ENCODE measurements at places on chromosomes 16 and 17.

GRCh38 chr17:7997186-7997585 lies 5.2 kb upstream of the GUCY2D start:
- DNase-seq, result peak; percentile 20

DNA sequence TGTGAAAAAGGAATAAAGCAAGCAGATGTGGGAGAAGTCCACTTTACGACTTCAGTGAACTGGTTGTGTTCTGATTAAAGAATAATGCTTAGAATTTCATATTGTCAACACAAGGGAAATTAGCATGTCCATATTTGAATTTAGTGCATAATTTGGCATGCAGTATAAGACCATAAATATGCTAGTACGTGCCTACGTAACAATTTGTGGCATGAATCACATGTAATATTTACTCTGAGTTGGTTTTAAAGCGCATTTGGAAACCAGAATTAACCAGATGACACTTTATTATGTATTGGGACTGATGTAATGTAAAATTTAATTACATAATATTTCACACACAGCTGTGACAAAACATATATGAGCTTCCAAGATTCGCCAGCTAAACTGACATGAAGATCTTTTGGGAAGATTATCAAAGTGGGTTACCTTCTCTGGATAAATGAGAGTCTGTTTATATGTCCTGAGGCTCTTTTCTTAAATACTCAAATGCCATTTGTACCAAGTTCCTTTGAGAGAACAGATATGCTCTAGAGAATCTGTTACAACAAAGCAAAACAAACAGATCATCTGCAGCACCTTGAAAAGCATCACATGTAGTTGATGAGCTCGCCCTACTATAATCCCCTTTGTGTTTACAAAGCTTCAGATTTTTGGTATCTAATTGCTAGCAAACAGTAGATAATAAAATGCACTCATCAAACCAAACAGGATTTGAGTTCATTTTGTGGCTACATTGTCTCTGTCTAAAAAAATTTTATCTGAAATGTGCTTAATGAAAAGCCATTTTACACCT lies 1468.6 kb downstream of the CDH11 start:
- DNase-seq, result no peak

GRCh38 chr16:86362155-86362849 lies 148.0 kb upstream of the FOXF1 start:
- no peak for DNase-seq

GRCh38 chr17:28648698-28649097 lies 3.7 kb upstream of the BLTP2 start:
- no peak for DNase-seq

- DNase-seq, result no peak
These were observed 111.4 kb upstream of the SALL1 start for GRCh38 chr16:51262428-51262827.

- no peak for DNase-seq
These were observed 46.7 kb downstream of the ACTG1 start for GRCh38 chr17:81465910-81466309.

DNA sequence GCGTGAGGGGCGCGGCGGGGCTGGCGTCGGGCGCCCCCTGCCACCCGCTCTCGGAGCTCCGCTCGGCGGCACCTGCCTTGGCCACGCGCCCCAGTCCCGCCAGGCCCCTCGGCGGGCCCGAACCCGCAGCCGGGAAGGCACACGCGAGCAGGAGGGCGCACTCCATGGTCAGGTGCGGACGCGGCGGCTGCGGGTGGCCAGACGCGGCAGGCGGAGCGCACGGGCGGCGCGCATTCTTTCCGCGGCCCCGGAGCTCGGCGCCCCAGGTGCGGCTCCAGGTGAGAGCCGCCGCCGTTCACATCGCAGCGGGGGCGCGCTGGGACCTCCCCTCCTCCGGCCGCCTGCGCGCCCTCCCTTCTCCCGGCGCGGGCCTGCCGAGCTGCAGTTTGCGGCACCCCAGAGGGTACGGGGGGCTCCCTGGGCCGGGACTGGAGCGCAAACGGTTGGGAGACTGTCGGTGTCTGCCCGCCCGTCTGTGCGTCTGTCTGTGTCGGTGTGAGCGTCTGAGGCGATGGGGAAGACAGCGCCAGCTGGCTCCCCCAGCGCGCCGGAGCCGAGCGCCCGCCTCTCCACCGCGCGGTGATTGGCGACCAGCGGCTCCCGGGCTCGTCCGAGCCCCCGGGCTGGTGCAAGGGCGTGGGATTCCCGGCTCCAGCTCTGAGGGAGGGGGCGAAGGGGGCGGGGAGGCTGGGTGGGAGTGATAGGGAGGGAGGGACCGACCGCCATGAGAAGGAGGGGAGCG lies at the start of gene ADAMTS18:
ADAMTS18 (minus strand) TSS at position 505 of the 742 bp plus-strand sequence; CDS start at position 166, 339 bp downstream.
- no peak for DNase-seq

- DNase-seq, result no peak
These were observed 30.5 kb upstream of the GNG13 start for GRCh38 chr16:830871-831570.

- DNase-seq, result no peak
These were observed 7.6 kb upstream of the SLC47A2 start for GRCh38 chr17:19723964-19724363.

DNA sequence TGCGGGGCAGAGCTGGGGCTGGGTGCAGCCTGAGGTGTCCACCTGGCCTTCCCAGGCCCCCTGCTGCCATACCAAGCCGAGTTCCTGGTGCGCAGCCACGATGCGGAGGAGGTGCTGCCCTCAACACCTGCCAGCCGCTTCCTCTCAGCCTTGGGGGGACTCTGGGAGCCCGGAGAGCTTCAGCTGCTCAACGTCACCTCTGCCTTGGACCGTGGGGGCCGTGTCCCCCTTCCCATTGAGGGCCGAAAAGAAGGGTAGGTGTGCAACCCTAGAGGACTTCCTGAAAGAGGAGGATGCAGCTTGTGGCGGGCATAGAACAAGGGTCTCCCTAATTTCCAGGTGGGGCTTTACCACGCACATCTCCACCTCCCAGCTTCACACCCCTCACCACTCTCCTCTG lies 2.5 kb downstream of the SGCA start:
- no peak for DNase-seq

GRCh38 chr17:48927978-48928745 lies 16.5 kb downstream of the SNF8 start:
- no peak for DNase-seq

GRCh38 chr17:9845306-9845705 lies 19.6 kb downstream of the GLP2R start:
- DNase-seq, result no peak

- no peak for DNase-seq
These were observed 24.3 kb upstream of the RFFL start for GRCh38 chr17:35087731-35088355.

DNA sequence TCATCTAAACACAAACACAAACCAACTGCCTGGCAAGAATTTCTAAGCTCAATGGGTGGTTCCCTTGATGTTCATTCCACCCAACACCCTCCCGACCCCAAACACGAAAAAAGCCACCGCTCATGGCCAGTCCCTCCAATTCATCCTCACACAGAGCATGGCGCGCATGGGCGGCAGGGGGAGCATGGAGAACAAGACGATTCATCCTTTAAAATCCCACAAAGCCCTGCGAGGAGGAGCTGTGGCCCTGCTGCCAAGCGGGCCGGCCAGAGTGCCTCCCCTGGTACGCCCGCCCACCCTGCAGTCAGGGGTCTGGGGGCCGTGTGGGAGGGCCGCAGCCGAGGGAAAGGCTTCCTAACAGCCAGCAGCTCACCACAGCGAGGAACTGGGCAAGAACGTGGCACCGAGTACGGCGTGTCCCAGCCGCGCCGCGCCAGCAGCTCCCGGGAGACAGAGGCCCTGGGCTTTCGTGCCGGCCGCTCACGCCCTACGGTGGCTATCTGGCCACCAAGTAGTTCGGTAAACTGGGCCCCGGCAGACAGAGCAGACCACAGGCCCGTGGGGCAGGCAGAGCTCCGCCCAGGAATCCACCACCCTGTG lies 60.9 kb downstream of the KLHDC4 start:
- no peak for DNase-seq

- DNase-seq, result no peak
These were observed at the start of gene CRHR1 for GRCh38 chr17:45784293-45784740. TSS of gene CRHR1 (plus strand) at chr17:45784320. CDS start at chr17:45784545, 225 bp downstream.

DNA sequence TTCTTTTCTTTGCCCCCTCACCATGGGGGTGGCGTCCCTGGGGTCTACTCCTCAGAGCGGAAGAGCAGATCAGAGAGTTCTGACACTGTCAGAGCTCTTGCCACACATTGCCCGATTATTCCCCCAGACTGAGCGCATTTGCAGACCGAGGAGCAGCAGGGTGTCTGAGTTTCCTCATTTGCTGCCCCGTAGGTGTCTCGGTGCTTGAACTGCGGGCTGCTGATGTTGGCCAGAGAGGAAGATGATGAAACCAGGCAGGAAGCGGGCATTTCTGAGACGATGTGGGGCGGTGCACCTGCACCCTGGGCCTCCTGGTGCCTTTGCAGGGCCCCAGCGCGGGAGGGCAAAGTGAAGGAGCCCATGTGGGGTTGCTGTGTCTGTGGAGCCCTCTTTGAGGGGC lies 55.2 kb downstream of the ARSG start:
- peak; percentile 41 for DNase-seq

- no peak for DNase-seq
These were observed 8.6 kb downstream of the CX3CL1 start for GRCh38 chr16:57380671-57381462.

DNA sequence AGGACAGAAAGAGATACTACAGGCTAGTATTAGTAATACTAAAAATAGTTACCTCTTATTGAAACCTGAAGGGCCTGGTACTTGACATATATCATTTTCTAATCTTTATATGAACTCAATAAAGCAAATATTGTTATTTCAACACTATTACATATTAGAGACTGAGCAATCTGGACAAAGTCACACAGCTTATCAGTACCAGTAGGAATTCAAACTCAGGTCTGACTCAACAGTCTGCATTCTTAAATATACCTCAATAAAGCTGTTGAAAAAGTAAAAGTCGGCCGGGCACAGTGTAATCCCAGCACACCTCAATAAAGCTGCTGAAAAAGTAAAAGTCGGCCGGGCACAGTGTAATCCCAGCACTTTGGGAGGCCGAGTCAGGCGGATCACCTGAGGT lies 67.4 kb downstream of the KANSL1 start:
- no peak for DNase-seq

GRCh38 chr16:55257966-55258613 lies 65.9 kb upstream of the IRX6 start:
- DNase-seq, result no peak

DNA sequence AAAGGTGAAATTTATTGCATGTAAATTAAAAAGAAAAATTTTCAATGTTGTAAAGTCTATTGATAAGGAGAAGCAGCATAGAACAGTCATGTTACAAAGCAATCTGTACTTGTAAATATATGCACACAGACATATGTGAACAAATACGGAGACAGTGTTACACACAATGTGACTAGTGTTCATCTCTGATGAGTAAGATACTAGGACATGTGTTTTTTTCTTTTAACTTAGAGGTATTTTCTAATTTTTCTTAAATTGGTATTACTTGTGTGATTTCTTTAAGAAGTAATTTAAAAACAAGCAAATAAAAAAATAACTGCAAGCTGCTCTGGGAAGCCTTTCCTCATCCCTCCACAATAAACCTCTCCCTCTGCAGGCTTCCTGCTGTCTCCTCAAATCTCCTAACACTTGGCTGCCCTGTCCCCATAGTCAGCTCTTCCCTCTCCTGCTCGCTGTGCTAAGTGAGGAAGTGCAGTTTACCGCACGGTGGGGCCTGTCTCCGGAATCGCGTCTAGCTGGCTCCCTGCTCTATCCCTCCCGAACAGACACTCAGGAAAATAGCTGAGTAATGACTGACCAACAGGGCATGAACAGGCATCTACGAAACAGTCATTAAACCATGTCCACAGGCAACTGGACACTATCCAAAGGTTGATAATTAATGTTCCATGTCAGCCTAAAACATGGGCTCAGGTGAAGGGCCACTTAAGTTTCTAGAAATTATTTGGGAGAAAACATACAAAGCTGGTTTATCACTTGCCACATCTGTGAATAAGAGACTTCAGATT lies 35.9 kb downstream of the CMTM4 start:
- no peak for DNase-seq

- no peak for DNase-seq
These were observed 4.7 kb downstream of the C1QTNF1 start for GRCh38 chr17:79028496-79029326.

DNA sequence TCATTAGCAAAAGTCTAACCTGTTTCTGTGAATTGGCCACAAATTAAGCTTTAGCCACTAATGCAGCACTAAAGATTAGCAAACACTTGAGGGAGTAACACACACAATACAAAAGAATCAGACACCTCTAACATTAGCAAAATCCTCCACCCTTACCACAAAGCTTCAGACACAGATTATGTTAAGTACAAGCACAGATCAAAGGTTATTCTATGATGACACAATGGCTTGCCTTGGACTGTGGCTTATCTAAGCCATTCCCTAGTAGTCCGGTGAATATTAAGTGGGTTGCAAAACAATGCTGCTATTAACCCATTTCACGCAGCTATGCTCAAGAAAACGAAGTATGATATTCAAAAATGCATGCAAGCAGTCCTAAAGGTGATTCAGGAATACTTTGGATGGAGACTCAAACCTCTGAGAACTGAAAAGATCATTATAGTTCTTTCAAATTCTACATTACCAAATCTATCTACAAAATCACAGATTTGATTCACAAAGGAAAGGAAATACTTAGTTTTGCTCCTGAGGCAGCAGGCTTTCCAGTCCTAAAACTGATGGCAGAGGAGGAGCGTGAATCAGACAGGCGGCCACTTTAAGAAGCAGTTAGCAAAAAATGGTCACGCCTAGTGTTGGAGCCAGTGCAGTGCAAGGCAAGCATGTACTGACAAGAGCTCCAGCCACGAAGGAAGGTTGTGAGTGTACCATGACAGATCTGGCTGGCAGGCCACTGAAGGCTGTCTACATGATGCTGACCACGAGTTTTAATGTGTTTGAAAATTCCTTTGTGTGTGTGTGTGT lies 67.2 kb downstream of the PARN start:
- DNase-seq, result no peak

GRCh38 chr17:79721993-79722671 lies 8.6 kb upstream of the ENPP7 start:
- no peak for DNase-seq
